Adipose tissue (tissue), 3 donors: ENCODE measurements at places on chromosomes 5 and 9. TPM values are rescaled to one million over a fixed set of nuclear protein-coding genes. Genes with fewer than 3 reads are reported as not detected.

The TTC1 gene
- polyA plus RNA-seq: 54.5 TPM

The LCN9 gene
- not detected for polyA plus RNA-seq

The RNF130 gene
- polyA plus RNA-seq: 103 TPM

The ELAVL2 gene
- 0.01 TPM for polyA plus RNA-seq

The KCNT1 gene
- polyA plus RNA-seq: 1.0 TPM

The OR1K1 gene
- polyA plus RNA-seq: not detected

The WDR38 gene
- not detected for polyA plus RNA-seq

The SLC45A2 gene
- polyA plus RNA-seq: 0.02 TPM

The SLC25A2 gene
- polyA plus RNA-seq: not detected

The PALM2AKAP2 gene
- 1.2 TPM for polyA plus RNA-seq

The INSL6 gene
- polyA plus RNA-seq: not detected

The ZNF618 gene
- 2.6 TPM for polyA plus RNA-seq

The CORO2A gene
- 1.2 TPM for polyA plus RNA-seq

The GGTA1 gene
- polyA plus RNA-seq: 37.5 TPM

The MORN5 gene
- polyA plus RNA-seq: not detected

The EIF4E1B gene
- 0.20 TPM for polyA plus RNA-seq

The SPINK13 gene
- polyA plus RNA-seq: not detected

The SLC6A3 gene
- polyA plus RNA-seq: 0.15 TPM

The KIF24 gene
- polyA plus RNA-seq: 0.22 TPM

The PCDH12 gene
- 5.0 TPM for polyA plus RNA-seq

The CBY3 gene
- polyA plus RNA-seq: not detected

The MAMDC4 gene
- polyA plus RNA-seq: 9.8 TPM

The NFIB gene
- polyA plus RNA-seq: 6.1 TPM

The HRH2 gene
- 4.7 TPM for polyA plus RNA-seq

The PCDHGA10 gene
- polyA plus RNA-seq: 0.79 TPM

The PTGR1 gene
- polyA plus RNA-seq: 58.4 TPM

The NUTM2F gene
- not detected for polyA plus RNA-seq

The CD72 gene
- polyA plus RNA-seq: 1.7 TPM

The SLC6A7 gene
- not detected for polyA plus RNA-seq
